Activated naive CD4-positive, alpha-beta T cell treated with anti-CD3 and anti-CD28 coated beads, Interleukin-2, amount 50 U/mL, for 16 hours (primary cell): ENCODE measurements at places on chromosomes 5 and 9.

GRCh38 chr5:143126174-143127019 is 277.1 kb downstream of the NR3C1 start:
- no peak for DNase-seq

DNA sequence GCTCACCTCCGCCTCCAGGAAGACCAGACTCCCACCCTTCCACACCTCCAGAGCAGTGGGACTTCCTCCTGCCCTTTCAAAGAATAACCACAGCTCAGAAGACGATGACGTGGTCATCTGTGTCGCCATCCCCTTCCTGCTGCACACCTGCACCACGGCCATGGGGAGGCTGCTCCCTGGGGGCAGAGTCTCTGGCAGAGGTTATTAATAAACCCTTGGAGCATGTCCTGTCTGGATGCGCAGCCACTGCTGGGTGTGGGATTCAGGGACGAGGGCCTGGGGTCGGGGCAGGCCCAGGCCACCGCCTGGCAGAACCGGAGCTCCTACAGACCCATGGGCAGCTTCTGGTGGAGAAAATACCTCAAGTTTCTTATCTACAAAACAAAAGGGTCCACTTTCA is 5.0 kb downstream of the PAEP start:
- no peak for DNase-seq

DNA sequence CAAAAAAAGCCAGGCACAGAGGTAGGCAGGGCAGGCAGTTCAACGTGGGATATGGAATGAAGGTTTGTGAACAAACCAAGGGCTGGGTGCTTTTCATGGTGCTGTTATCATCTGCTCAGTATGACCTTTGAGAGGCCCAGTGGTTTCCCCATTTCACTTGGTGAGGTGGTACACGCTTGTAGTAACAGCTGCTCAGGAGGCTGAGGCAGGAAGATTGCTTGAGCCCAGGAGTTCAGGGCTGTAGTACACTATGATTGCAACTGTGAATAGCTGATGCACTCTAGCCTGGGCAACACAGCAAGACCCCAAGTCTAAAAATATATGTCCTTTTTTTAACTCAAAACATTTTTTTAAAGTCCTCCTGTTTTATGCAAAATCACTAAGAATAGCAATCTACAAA is 174.8 kb downstream of the ENC1 start:
- no peak for DNase-seq

GRCh38 chr9:3848445-3849114 is 322.8 kb upstream of the RFX3 start:
- no peak for DNase-seq

- DNase-seq: no peak
These were observed 133.4 kb downstream of the UGCG start for GRCh38 chr9:112029921-112030444.

GRCh38 chr9:10212702-10213101 is 400.1 kb downstream of the PTPRD start:
- DNase-seq: no peak

- DNase-seq: no peak
These were observed 1612.7 kb upstream of the ACO1 start for GRCh38 chr9:30771760-30772159.

DNA sequence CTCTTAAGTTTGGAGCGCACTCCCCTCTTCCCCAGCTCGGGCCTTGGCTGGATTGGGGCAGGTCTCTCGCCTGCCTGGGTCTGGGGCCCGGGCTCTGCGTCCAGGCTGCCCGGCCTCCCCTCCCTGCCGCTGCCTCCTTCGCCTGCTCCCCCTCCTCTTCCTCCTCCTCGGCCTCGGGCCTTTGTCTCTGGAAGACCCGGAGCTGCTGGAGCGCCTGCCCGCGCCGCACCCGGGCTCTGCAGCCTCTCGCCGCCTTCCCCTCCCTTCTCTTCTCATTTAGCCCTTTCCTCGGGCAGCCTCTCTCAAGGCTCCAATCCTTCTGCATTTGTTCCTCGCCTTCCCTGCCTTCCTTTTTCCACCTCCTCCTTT is 218.5 kb downstream of the C9orf50 start:
- DNase-seq: no peak

DNA sequence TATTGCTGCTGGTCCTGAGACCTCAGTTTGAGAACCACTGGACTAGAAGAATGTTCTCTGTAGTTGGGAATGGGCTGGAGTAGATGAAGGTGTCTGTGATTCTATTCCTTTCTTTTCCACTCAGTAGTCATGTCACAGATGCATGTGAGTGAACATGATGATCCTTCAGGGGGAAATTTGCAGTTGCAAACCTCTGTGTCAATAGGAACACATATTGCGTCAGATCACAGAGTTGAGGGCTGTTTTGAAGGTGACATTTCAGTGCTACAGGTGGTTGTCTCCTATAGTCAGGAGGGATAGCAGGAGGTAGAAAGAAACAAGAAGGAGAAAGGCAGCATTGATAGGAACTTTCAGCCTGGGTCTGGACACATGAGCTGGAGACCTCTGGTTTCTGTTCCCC is 239.3 kb downstream of the ARHGEF28 start:
- no peak for DNase-seq

GRCh38 chr5:74587300-74587699 is 53.2 kb downstream of the ENC1 start:
- DNase-seq: no peak

GRCh38 chr5:147396070-147396823 is 113.6 kb downstream of the DPYSL3 start:
- DNase-seq: no peak

- no peak for DNase-seq
These were observed 8.4 kb downstream of the PCYOX1L start for GRCh38 chr5:149366169-149366729.
